ENCODE measurements at places on chromosomes 2 and 18. TPM values are rescaled to one million over a fixed set of nuclear protein-coding genes. Genes with fewer than 3 reads are reported as not detected.

- no peak for DNase-seq
These were observed 19.3 kb downstream of the CCDC88A start for GRCh38 chr2:55400332-55400731.

- DNase-seq, result no peak
These were observed 25.7 kb upstream of the KCNJ13 start for GRCh38 chr2:232802091-232802490.

DNA sequence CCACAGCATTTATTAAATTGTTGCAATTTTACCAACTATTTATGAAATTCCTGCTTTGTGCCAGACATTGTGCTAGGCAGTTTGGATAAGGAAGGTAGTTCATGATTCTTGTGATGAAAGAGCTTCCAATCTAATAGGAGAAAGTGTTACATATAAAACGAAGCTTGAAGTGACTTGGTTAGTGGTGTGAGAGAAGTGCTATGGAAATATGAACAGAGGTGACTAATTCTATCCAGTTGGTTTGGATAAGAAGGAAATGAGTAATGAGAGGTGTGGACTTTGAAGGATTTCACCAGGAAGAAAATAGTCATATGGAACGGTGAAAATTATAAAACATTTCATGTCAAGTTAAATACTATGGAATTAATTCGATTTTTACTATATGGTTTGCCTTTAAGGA is 48.6 kb downstream of the EML6 start:
- no peak for DNase-seq

DNA sequence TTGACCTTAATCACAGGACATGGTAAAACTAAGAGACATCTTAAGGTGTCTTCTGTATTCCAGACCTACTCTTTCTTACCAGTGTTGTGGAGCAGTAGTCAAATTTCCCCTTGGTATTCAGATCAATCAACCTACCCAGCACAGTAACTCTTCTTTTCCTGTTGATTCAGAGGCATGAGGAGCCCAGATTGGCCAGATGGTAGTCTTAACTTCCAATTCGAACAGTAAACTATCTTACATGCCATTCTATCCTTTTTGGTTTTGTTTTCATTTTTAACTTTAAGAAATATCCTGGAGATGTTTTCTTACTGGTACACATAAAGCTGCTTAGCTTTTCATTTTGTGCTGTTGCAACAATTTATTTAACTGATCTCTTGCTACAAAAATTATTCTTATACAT is 630.3 kb upstream of the PKDCC start:
- DNase-seq, result no peak

DNA sequence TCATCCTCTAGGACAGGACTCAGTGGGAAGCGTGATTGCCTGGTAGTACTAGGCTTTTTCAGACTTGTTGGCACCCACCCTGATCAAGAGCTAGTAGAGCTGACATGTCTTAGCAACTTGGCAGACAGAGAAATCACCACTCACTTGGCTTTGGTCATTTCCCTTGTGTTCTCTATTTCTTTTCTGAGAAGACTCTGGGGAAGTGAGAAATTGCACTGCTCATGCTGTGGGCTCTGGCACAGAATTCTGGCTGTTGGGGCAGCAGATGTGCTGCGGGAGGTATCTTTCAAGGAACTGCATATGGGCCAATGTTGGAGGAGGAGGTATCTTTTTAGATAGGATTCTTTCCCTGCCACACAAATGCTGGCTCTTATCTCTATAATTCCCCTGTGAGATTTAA is 529.1 kb upstream of the MEX3C start:
- no peak for DNase-seq

GRCh38 chr18:50097702-50098101 is 97.2 kb downstream of the MYO5B start:
- DNase-seq, result no peak

GRCh38 chr2:216601632-216602409 is 31.4 kb upstream of the IGFBP2 start:
- DNase-seq, result no peak

DNA sequence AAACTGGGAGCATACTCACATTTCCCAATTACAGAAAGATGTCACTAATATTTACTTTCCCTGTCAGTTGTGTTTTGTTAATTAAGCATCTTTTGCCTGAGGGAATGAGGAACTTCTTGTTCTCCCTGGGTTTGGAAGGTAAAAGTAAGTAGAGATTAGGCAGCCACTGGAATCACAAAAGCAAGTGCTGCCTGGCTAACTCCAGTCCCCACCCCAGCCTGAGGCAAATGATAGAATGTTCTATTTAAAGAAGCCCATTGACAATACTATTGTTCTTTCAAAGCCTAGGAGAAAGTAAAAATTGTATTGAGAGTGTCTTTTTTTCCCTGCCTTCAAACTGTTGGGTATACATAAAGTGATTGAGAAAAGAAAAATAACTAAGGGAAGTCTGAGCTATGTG is 93.8 kb downstream of the MBD2 start:
- no peak for DNase-seq

GRCh38 chr18:22699629-22700028 is 233.5 kb upstream of the RBBP8 start:
- no peak for DNase-seq

DNA sequence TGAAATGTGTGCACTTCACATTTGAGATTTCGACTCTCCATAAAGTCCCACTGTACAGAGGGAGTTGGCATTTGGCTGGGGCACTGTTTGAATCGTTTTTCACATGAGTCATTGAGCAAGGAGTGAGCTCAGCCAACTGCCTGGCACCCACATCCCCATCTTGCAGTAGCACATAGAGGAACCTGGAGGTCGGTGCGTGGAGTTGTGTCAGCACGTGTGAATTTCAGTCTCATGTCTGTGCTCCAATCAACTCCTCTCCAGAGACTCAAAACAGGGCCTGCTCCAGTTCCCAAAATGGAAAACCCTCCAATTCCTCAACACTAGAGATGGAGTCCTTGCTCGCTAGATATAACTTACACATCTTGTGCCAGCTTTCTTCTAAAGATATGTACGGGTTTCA is 126.8 kb upstream of the CAPN13 start:
- DNase-seq, result no peak

- DNase-seq, result no peak
These were observed 181.5 kb upstream of the ID2 start for GRCh38 chr2:8500124-8501054.

GRCh38 chr2:20141056-20141762 is 83.7 kb downstream of the SDC1 start:
- peak; percentile 73 for DNase-seq

DNA sequence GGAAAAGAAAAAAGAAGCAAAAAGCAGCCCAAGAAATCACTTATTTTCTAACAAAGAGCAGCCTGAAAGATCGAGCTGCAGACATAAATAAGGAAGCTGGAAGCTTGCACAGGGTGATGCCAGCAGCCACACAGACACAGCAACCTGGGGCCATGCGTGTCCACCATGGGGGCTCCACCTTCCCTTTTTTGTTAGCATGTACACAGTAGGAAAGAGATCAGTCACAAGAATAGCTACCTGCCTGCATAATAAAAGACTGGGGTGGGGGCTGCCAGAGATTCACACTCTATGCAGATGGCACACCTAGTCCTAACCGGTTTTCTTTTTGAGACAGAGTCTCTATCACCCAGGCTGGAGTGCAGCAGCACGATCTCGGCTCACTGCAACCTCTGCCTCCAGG is 2.9 kb upstream of the CNOT11 start:
- no peak for DNase-seq

DNA sequence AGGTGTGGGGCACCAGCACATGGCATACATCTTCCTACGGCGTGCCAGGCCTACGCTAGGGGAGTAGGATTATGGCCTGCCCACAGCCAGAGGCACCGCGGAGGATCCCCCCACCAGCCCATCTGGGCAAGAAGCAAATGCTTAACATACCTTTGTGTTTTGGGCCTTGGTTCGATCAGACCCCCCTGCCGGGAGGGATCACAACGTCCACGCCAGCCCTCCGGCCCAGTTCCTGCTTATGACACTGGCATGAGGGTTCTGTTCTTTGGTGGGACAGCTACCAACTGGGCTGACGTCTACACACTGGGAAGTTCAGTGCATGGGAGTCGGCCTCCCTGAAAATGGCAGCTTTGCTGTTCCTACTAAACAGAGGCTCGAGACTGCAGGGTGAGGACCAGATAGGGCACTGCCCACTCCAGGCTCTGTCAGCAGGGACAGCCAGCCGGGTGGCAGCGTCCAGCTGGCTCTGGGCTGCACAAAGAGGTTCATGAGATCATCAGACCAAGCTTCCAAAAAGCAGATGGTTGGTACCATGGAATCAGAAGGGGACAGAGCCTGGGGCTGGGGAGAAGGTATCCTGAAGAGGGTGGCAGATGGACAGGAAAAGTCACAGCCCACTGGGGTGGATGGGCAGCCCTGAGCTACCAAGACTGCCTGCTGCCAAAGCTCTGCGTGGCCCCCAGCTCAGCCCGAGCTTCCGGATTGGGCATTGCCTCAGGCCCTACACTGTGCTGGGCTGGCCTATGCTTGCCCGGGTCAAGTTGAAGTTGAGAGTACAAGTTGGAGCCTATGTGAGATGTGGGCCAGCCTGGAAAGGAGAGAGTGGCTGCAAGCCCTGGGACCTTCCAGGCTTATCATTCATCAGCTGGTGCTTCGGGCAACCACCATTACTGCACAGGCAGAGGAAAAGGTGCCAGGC is 61.7 kb upstream of the TEX51 start:
- DNase-seq, result no peak

DNA sequence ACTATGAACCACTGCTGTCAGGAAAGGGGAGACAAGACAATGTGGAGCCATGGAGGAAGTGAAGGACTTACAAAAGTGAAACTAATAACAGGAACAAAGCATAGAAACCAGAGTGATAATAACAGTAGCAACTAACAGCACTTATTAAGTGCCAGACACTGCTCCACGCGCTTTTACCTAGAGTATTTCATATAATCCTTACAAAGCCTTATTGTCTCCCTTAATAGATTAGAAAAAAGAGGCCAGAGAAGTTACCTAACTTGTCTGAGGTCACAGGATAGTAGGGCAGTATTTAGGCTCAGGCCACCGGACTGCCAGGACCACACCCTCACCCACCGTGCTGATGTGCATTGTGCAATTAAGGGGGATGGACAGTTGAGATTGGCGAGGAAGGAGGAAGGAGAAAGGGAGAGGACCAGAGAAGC is 98.6 kb upstream of the NFU1 start:
- no peak for DNase-seq

GRCh38 chr2:15940661-15941480 is 521 bp downstream of the MYCN start:
- no peak for DNase-seq

Gene GALNT5
- 22.6 TPM for polyA plus RNA-seq

Gene TMEM247
- not detected for polyA plus RNA-seq

Gene HOXD4
- 0.28 TPM for polyA plus RNA-seq

Gene VWA3B
- polyA plus RNA-seq, result not detected

Gene ASB18
- not detected for polyA plus RNA-seq

Gene RND3
- 497 TPM for polyA plus RNA-seq

Gene SPDYA
- 0.10 TPM for polyA plus RNA-seq

Gene GRHL1
- polyA plus RNA-seq, result 1.7 TPM

Measured in BJ (cell line).